Urinary bladder (tissue), 4 donors: ENCODE measurements at places on chromosomes 3 and 15. TPM values are rescaled to one million over a fixed set of nuclear protein-coding genes. Genes with fewer than 3 reads are reported as not detected.
A peak's percentile ranks its signal among the peaks of the same experiment; 100 is the strongest.

DNA sequence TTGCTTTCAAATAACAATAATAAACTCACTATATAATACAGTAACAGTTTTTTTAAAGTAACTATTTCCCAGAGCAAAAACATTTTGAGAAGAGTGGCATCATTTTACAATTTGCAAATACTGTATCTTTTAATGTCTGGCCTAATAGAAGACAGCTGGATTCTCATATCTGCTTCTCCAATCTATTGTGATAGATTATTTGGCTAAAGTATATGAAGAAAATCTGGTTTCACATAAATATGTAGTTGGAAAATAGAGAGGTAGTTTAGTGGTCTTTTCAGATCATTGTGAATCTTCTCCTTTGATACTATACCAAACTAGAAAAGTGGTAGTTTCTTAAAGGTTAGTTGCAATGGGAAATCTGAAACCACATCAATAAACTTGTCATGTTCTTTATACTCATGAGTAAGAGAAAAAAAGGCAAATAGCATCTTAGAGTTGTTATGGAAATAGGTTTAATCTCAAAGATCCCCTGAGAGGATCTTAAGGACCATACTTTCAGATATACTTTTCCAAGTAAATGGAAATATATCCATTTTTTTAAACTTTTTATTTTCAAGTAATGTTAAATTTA, 124.8 kb upstream of the NR2E3 start:
- no peak for DNase-seq

Gene DHX30
- polyA plus RNA-seq, result 52.0 TPM

DNA sequence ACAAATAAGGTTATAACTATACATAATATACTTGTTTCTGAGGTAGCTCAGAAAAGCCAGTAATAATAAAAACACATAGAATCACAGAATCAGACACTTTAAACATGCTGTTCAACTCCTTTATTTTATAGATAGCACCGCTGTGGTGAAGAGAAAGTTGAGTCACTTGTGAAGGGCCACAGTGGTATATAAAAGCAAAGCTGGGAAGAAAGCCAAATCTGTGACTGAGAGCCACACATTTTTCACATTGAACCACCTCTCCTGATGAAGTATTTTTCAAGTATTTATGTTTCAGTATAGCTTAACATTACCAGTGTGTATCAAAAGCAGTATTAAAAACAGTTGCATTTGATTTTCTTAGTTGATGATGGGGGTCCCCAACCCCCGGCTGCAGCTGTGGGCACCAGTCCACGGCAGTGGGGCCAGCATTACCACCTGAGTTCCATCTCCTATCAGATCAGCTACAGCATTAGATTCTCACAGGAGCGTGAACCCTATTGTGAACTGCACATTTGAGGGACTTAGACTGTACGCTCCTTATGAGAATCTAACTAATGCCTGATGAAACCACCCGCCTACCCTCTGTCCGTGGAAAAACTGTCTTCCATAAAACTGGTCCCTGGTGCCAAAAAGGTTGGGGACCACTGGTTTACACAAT, 46.2 kb downstream of the TBL1XR1 start:
- DNase-seq, result no peak

Gene TRH
- 0.04 TPM for polyA plus RNA-seq

Gene ALG1L2
- not detected for polyA plus RNA-seq

Gene STARD9
- polyA plus RNA-seq, result 11.1 TPM

Gene CATSPER2
- 0.82 TPM for polyA plus RNA-seq

Gene GPR156
- 3.0 TPM for polyA plus RNA-seq

DNA sequence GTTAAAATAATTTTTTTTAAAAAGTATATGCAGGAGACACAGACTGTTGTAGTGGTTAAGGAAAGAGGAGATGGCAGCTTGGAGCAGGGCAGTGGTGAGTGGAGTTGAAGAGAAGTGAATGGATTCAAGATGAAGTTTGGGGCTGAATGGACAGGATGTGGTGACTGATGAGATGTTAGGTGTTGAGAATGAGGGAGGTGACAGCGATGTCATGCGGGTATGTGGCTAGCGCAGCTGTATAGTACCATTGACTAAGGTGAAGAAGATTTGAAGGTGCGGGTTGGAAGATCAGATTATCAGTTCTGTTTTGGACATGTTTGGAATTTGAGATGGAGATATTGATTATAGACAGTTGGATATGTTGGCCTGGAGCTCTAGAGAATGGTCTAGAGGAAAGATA, 20.1 kb downstream of the FBXO22 start:
- no peak for DNase-seq

GRCh38 chr15:72203507-72203837, 5.9 kb upstream of the GRAMD2A start:
- DNase-seq, result no peak

DNA sequence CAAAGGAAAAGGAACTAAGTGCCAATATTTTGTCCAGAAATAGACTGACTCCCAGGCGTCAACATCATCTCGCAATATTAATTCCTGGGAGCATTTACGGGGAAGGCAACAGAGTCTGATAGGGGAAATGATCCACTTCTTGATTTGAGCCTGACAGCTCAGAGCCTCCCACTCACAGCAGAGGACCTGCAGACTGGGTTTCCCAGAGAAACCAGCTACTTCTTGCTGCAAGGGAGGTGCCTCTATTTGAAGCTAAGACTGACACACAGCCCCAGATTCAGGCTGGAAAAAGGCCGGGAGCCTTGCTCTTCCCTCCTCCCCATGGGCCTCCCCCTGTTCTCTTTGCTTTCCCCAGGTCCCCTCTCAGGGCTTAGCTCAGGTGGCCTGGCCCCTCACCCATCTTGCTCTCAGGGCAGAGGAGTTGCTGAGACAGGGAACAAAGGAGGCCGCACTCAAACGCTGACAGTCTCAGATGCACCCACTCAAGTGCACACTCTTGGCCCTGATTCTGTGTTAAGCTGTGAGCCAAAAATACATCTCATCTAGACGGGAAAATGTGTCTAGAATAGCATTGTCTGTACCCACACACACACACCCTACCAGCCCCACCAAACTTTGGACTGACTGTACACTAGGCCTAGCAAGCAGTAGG, 49.8 kb upstream of the DCLK3 start:
- DNase-seq, result no peak

Gene ZNF774
- polyA plus RNA-seq, result 1.1 TPM

GRCh38 chr3:36380221-36381031, at the start of gene STAC:
Gene STAC (plus strand): TSS chr3:36380504. CDS start chr3:36380644, 140 bp downstream.
- DNase-seq, result no peak

GRCh38 chr3:133833880-133834620, 28.4 kb downstream of the SRPRB start:
- DNase-seq, result no peak

- no peak for DNase-seq
Measured at GRCh38 chr3:157498371-157498770, 4.8 kb downstream of the VEPH1 start.

Gene SETD5
- polyA plus RNA-seq, result 39.7 TPM

GRCh38 chr15:64004587-64004986, 41.7 kb downstream of the DAPK2 start:
- no peak for DNase-seq

DNA sequence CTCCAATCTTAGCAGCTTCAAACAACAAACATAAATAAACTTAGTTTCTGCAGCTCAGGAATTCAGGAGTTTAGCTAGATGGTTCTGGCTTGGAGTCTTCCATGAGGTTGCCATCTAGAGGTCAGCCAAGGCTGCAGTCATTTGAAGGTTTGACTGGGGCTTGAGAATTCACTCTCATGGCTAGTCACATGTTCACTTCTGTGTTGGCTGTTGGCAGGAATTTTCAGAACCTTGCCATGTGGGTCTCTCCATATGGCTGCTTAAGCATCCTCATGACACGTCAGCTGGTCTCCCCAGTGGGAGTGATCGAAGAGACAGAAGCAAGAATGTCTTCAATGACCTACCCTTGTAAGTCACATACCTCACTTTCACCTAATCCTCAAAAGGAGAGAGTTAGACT, 269.2 kb upstream of the CNTN3 start:
- DNase-seq, result no peak

Gene PCSK6
- 2.5 TPM for polyA plus RNA-seq

- no peak for DNase-seq
Measured at GRCh38 chr3:35727179-35727578, 87.9 kb downstream of the ARPP21 start.

DNA sequence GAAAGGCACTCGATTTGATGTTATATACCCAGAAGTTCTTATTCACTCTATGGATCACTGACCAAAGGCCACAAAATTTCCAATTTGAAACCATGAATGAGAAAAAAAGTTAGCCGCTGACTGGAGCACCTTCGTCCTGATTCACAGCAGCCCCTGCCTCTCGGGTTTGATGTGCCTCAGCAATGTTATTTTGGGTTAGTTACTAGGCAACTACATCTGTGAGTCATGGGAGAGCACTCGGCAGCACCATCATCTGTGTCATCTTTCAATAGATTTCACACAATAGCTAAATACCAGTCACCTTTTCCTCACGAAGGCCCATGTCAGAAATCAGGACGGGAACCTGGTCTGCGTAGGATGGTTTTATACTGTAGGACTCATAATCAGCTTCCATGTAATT, 269.2 kb downstream of the ZBBX start:
- DNase-seq, result no peak

DNA sequence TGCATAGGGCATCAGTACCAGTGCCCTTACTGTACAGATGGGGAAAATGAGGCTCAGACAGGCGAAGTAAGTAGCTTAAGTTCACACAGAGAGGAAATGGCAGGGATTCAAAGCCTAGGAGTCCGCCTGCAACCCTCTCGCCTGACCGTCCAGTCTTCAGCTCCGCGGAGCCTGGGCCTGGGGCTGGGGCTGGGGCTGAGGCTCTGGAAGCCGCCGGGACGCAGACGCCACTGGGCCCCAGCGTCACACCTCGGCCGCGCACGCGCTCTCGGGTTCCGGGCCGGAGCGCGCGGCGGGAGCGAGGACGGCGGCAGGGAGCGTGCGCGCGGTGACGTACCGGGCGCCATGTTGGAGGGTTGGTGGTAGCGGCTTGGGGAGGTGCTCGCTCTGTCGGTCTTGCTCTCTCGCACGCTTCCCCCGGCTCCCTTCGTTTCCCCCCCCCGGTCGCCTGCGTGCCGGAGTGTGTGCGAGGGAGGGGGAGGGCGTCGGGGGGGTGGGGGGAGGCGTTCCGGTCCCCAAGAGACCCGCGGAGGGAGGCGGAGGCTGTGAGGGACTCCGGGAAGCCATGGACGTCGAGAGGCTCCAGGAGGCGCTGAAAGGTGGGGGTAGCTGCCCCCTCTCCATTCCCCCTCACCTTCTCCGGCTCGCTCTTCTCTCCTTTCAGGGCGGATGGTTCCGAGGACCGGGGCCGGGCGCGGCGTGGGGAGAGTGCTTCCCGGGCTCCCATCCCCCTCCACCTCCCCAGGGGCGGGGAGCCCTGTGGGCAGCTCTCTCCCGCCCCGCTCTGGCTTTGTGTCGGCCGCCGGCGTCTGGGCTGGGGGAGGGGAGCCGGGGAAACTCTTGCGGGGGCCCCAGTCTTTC, at the start of gene PPP4R2:
Gene PPP4R2, plus strand, starts transcription at position 339 of the 861 bp plus-strand sequence. Its CDS starts 227 bp downstream, at position 566.
- DNase-seq, result peak; percentile 47

DNA sequence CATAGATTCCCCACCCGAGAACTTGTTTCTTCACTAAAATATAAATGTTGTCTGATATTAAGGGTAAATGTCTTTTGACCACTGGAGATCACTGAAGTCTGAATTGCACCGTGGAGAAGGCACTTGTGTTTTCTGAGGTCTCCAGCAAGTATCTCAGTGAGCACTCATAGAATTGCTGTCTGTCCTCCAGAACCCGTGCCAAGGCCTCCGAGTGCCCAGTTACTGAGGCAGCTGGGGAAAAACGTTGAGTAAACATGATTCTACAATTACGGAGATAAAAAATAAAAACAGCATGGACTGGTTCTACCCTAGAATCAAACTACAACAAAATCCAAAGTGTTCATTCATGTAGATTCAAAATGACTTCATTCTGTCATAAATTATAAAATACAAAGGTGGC, 60.0 kb downstream of the MLH1 start:
- DNase-seq, result no peak

GRCh38 chr3:135966271-135966961, 888 bp downstream of the PPP2R3A start:
- DNase-seq, result peak; percentile 29

- DNase-seq, result no peak
Measured at GRCh38 chr15:99137111-99137546, 32.2 kb downstream of the SYNM start.

Gene IGSF11
- polyA plus RNA-seq, result 0.99 TPM

Gene SCAMP5
- 19.4 TPM for polyA plus RNA-seq

Gene SLC28A2
- not detected for polyA plus RNA-seq

Gene ASTE1
- 6.3 TPM for polyA plus RNA-seq

GRCh38 chr3:11510356-11510755, 133.4 kb downstream of the VGLL4 start:
- DNase-seq, result no peak

Gene IGDCC3
- 0.13 TPM for polyA plus RNA-seq

- peak; percentile 13 for DNase-seq
Measured at GRCh38 chr3:127304121-127304744, 16.4 kb upstream of the PRR20G start.

DNA sequence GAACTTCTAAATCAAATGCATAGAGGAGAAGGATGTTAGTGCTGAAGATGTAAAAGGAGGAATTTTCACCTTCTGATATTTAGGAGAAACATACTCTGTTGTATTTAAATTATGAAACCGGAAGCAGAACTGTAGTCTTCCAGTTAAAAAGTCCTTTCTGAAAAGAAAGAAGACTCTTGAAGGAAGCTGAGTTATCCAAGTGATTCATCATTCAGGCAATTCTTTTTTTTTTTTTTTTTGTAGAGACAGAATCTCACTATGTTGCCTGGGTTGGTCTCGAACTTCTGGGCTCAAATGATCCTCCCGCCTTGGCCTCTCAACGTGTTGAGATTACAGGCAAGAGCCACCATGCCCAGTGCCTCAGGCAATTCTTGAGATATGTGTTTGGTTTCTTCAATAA, 424.8 kb upstream of the TPM1 start:
- no peak for DNase-seq

Gene ZDHHC3
- polyA plus RNA-seq, result 44.7 TPM

- no peak for DNase-seq
Measured at GRCh38 chr3:172839679-172840078, 89.2 kb downstream of the ECT2 start.

DNA sequence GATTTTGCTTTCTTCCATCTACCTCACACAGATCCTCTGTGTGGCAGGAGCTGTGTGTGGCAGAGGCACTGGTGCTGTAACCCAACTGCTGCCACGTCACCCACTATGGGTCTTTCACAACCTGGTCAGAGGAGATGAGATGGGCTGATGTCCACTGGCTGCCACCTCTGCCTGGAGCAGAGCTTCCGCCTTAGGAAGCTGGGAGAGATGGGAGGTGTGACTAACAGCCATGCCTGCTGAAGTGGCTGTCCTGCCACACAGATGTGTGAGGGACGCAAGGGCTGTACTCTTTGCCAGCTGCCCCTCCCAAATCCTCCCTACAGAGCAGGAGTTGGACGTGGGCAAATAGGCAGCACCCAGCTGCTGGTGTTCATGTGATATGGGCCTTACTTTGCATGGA, 329.5 kb downstream of the GABRB3 start:
- no peak for DNase-seq

- no peak for DNase-seq
Measured at GRCh38 chr3:194030372-194030771, 105.6 kb upstream of the HES1 start.

GRCh38 chr3:133136114-133137041, 98.2 kb downstream of the TMEM108 start:
- no peak for DNase-seq

GRCh38 chr3:74500257-74500656, 114.2 kb downstream of the CNTN3 start:
- no peak for DNase-seq
